ENCODE measurements at places on chromosomes 6 and 20.

DNA sequence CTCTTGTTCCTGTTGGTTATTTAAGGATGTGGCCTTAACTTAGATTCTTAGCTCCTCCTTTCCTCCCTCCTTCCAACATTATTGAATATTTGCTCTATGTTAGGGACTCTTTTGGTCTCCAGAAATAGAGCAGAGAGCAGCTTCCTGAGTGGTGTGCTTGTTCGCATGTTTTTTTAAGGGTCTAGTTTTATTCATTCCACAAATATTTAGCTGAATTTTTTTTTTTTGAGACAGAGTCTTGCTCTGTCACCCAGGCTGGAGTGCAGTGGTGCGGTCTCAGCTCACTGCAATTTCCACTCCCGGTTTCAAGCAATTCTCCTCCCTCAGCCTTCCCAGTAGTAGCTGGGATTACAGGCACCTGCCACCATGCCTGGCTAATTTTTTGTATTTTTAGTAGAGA, 169.2 kb downstream of the ZFAND3 start:
- no peak for DNase-seq

DNA sequence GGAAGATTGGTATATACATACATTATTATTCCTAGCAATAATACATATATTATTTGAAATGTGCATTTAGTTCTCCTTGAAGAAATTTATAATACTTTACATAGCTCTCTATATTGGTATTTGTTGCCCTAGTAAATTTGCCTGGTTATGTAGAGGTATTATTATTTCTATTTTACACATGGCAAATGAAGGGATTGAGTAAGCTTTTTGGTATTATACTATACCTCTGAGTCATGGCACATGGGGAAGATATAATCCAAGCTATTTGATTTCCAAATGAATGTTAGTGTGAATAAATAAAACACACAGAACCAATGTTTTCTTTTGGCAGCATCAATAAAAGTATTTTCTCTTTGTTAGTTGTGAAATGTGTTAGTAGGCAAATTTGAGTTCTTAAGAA, 409.6 kb upstream of the SLC35B3 start:
- no peak for DNase-seq

DNA sequence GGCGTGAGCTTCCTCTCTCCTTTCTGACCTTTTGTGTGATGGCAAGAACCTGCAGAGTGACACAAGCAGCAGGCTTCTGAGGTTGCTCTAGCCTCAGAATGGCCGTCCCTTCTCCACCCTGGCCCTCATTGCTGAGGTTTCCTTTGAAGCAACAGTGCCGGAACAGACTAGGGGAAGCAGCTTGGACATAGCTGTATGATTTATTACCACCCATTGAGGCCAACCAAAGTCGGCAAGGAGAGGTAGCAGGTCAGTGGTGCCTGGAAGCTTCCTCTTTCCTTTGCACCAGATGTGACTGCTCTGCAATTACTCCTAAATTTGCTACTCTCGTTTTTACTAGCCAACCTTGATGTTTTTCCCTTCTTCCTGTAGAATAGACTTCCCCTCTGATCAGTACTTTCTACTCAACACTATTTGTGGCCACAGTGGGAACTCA, 31.4 kb downstream of the PTPN1 start:
- no peak for DNase-seq

DNA sequence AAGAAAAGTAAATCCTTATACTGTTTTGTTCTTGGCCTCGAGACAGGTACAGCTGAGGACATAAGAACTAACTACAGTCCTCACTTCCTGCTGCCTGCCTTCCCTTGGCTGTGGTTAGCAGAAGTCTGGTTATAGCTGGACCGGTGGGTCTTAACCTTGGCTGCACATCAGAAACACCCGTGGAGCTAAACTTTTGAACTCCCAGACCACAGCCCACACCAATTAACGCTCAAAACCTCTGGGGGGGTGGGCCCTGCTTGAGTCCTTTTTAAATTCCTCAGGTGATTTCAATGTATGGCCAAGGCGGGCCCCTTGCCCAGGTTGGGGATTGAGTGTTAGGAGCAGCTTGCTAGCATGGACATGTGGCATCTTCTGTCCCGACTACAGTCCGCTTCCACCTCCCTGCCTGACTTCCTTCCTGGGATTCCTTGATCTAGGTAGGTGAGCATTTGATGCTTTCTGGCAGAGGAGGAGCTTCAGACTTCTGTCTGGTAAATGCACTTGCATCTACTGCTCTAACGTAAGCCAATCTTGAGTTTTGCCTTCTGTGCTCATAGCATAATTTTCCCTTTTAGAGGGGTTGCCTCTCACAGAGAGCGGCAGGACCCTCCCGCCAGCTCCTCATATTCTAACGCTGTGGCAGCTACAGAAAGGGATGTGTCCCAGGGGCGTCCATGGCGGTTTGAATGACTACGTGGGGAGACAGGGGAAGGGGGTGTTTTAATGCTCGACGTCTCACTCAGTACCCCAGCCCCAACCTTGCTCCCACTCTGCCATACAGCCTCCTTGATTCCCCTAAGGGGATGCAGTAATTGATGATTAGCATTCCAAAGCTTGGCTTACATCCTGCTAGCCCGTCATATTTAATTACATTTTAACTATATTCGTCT, 390.1 kb downstream of the ZFAND3 start:
- no peak for DNase-seq

DNA sequence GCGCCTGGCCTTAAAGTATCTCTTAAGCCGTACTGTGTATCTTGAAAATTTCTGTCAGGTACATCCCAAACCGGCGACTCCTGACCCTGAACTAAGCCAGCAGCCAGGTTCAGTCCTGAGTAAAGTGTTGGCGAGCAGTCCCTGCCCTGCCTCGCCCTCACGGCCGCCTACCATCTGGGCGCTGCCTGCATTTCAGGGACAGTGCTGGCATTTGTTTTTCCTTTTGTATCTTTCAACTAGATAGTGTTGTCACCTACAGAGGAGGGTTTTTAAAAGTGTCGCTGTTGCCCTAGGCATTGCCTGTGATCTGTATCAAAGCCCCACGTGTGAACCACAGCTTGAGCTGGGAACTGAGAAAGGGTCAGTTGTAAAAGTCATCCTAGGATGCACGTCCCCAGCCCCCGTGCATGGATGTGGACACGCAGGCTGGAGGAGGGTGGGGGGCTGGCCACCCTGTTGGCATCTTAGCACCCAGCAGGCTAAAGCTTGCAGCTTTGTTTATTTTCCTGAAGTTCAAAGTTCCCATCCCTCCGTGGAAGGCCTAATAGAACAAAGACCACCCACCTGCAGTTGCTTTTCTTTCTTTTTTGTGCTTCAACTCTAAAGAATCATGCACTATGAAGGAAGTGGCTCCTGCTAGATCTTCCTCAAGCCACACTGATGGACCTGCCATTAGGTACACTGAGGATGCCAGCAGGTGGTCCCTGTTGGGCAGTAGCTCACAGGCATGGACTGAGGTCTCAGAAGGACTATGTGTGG, 136.8 kb downstream of the ZDHHC14 start:
- DNase-seq, result no peak

GRCh38 chr20:57991211-57991881, 237.1 kb downstream of the ANKRD60 start:
- no peak for DNase-seq

DNA sequence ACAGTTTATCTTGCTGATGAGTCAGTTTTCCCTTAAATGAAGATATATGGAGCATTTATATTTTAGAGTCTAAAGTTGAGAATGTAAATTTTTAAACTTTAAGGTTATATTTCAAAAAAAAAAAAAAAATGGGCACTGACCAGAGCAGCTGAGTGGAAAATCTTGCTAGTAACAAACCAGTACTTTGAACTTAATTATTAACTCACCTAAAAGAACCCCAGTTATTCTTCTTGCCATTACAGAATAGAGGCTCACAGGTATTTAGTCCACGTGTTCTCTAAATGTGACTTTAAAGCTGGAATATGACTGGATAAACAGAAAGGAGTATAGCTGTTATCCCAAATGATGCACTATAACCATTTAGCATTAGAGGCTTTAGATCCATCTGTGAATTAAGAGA, 178.4 kb downstream of the COL9A1 start:
- no peak for DNase-seq

DNA sequence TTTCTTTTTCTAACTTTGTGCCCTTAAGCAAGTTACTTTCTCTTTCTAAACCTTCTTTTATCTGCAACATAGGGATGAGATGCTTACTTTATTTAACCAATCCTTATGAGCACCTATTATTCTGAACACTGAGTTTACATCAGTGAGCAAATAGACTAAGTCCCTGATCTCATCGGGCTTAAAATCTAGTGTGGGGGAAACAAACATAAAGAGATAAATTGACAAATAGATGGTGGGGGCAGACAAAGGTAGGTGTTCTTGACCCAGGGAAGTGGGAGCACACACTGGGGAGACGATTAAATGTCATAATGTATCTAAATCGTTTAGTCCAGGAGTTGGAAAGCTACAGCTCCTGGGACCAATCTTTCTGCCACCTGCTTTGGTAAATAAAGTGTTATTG, 129.6 kb downstream of the TFAP2C start:
- DNase-seq, result no peak

GRCh38 chr20:48300529-48300928, 515.2 kb upstream of the SULF2 start:
- DNase-seq, result no peak

DNA sequence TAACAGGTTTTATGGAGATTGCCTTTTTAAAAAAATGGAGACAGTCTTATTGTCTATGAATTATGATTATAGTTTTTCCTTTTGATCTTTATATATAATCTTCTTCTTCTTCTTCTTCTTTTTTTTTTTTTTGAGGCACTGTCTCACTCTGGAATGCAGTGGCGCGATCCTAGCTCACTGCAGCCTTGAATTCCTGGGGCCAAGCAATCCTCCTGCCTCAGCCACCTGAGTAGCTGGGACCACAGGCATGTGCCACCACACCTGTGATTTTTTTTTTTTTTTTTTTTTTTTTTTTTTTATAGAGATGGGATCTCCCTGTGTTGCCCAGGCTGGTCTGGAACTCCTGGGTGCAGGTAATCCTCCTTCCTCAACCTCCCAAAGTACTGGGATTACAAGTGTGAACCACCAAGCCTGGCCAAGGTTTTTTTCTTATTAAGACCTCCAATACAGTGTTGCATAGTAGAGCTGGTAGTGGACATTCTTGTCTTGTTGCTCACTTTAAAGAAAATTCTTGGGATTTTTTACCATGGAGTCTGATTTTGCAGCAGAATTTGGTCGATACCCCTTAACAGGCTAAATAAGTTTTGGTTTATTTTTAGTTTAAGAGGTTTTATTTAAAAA, 46.5 kb downstream of the STK4 start:
- no peak for DNase-seq

- DNase-seq, result no peak
Measured at GRCh38 chr6:45743028-45743615, 272.5 kb downstream of the CLIC5 start.

DNA sequence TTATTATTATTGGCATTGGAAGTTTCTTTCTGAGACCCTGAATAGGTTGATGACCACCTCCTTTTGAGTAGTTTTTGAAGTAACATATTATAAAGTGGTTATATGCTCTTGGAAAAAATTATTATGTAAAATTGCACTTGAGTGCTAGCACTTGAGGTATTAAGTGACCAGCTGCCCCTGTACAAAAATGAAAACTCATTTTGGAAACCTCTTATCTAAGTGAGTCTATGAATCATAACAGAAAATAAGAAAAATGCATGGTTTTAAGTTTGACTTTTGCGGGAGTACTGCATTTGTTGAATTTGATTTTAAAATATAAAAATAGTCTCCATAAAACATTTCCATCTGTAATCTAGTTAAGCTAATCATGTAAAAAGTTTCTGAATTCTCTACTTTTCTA, 248.3 kb downstream of the TMEM242 start:
- no peak for DNase-seq

DNA sequence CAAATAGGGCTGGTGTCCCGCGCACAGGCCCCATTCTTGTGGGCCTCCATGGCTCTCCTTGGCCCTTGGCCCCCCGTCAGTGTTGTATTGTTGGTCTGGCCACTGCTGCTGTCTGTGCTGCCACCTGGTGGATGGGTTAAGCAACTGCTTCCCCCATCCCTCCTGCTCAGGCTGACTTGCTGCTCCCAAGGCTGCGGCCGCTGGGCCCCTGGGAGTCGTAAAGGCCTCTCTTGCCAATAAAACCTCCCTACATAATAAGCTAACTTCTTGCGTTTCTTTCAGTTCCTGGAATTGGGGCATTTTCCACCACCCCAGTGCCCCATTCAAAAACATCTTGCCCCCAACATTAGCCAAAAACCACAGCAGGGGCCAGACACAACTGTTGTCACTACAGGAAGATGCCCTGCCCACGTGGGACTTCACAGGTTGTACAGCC, 27.1 kb downstream of the CD83 start:
- DNase-seq, result peak; percentile 78

GRCh38 chr20:23520185-23520584, 29.3 kb downstream of the CST8 start:
- DNase-seq, result no peak

DNA sequence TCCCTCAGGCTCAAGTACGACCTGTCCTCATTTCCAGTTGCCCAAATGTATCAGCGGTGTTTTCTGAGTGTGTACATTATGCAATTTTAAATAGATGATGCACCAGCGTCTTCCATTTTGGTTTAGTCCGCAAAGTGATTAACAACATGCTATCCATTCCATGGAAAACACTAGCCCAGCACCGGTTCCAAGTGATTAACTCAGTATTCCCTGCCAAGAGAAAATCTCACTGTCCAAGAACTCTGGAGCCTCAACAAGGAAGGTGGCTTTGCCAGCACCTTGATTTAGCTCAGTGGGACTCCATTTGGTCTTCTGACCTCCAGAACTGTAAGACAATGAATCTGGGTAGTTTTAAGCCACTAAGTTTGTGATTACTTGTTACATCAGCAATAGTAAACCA, 107.2 kb downstream of the FOXC1 start:
- DNase-seq, result no peak

DNA sequence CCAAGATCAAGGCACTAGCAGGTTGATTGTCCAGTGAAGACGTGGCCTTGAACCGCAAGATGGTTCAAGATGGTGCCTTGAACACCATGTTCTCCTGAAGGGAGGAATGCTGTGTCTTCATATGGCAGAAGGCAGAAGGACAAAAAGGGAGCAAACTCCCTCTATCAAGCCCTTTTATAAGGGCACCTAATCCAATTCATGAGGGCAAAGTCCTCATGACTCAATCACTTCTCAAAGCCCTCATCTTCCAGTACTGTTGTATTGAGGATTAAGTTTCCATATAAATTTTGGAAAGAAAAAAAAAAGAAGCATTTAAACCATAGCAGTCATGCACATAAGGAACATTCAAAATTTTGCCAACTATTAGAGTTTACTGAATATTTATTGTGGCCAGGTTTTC, 29.9 kb upstream of the TSPYL1 start:
- DNase-seq, result no peak

- DNase-seq, result no peak
Measured at GRCh38 chr6:156557251-156557910, 219.8 kb upstream of the ARID1B start.

Data from activated CD4-positive, alpha-beta T cell treated with anti-CD3 and anti-CD28 coated beads, Interleukin-2, Interleukin-4, amounts not matched to agents 100 ng/mL and 50 ng/mL, durations not matched to agents 16 hours and 8 hours (primary cell).